Breast epithelium (tissue), 4 donors: ENCODE measurements at places on chromosomes 6 and 20.

- no peak for DNase-seq
Observed at GRCh38 chr6:145498425-145498824, 236.9 kb downstream of the EPM2A start.

DNA sequence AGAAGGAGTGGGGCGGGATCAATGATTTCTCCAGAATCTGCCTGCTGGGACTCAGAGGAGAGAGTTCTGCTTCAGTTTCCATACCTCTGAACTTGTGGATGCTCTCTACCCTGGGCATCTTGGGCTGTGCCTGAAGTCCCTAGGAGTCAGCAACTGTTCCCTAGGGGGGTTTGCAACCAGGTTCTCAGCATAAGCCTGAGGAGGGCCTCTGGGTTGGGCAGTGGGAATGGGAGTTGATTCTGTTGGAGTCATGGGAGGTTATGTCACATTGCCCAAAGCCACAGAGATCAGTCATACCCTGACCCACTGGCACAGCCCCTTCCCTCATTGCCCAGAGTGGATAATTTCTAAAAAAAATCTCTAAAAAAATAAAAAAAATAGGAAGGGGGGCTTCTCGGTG, 47.4 kb downstream of the MOCS1 start:
- no peak for DNase-seq

GRCh38 chr6:7411328-7411727, 21.7 kb downstream of the RIOK1 start:
- DNase-seq, result no peak

- peak; percentile 77 for DNase-seq
Observed at GRCh38 chr6:37077905-37078296, 72.4 kb downstream of the FGD2 start.

DNA sequence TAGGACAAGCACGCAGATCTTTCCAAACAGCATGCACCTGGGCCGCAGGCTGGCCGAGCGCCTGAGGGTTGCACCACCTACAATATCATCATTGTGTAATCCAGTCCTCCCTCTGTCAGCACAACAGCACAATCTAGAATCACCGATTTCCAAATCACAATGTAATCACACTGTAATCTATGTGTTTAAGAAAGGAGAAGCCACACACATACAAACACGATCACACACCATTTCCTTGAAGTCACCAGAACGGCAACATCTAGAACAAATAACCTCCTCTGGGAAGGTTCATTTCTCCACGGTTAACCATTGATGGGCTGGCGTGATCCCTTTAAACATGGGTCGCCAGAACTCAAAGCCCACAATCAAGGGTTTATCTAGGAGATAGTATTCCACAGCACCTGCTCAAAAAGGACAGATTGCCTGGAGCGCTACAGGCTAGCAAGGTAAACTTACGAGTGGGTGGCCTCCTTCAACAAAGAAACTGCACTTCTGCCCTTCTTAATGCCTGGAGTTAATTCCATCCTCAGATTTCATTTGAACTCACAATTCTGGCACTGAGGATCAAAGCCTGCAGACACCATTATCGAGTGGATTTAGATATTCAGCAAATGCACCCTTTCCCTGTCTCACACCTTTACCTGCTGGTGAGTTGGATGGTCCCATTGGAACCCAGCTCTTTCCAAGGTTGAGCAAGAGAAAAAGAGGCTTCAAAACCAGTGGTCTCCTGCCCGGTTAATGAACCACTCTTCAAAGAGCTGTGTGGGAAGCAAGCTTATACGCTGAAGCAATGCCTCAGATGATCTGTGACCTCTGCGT, 83.8 kb upstream of the FOXQ1 start:
- DNase-seq, result no peak

DNA sequence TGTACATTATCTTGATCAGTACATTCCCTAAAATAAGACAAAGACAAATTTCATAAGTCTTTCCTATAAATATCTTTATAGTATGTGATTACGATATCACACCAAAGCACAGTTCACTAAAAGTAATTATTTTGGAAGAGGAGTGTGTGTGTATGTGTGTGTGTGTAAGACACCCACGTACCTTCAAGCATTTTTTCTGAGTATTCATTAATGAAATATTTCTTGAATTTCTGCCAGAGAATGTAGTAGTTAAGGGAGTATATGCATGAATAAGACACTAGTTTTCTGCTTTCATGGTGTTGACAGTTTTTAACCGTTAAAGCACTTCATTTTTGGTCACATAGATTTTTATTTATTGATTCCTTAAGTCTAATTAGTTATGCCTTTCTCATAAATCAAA, 36.8 kb downstream of the MANEA start:
- DNase-seq, result no peak

DNA sequence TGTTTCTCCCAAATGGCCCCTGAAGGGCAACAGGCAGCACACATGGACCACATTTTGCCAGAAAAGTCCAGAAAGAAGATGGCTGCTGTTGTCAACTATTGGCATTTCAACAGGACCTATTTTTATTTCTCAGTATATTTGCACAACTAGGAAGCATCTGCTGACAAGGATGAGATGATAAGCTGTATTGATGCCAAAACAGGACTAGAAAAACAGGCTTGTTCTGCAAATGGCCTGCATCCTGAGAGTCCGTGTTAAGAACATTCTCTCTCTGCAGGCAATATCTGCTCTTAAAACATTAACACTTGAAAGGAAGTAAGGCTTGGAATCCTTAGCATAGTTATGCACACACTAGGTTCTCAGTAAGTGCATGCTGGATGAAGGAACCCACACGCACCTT, 283.7 kb downstream of the ESR1 start:
- DNase-seq, result no peak

GRCh38 chr6:44606504-44606903, 219.0 kb downstream of the CDC5L start:
- DNase-seq, result no peak

DNA sequence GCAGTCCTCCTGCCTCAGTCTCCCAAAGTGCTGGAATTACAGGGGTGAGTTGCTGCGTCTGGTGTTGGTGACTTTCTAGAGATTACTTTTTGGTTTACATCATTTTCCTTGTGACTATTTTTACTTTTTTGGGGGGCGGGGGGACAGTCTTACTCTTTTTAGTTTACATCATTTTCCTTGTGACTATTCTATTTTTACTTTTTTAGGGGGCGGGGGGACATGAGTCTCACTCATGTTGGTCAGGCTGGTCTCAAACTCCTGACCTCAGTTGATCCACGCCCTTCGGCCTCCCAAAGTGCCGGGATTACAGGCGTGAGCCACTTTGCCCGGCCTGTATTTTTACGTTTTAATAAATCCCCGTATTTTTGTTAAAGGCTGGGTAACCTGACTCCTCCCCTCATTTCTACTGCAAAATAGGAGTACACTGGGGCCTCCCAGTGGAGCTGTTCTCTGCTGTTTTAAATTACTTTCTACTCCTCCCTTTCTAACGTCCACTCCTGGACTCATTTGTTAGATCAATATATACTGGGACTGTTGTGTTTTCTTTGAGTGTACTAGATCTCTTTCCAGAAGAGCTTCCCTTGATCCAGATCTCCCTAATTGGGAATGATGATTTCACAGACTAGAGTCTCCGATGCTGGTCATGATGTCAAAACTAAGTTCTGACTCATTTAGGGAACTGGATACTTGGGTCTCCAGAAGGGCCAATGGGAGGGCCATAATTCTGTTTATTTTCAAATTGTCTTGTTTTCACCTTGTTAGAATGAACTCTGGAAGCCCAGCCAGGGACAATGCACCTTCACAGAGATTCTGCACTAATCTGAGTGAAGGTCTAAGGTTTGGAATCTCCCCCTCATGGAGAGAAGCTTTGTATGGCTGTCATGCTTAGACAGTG, 9.2 kb downstream of the HSPA1B start:
- no peak for DNase-seq

- no peak for DNase-seq
Observed at GRCh38 chr6:163925839-163926238, 511.3 kb downstream of the QKI start.

- DNase-seq, result no peak
Observed at GRCh38 chr6:41471064-41471895, 74.9 kb upstream of the FOXP4 start.

DNA sequence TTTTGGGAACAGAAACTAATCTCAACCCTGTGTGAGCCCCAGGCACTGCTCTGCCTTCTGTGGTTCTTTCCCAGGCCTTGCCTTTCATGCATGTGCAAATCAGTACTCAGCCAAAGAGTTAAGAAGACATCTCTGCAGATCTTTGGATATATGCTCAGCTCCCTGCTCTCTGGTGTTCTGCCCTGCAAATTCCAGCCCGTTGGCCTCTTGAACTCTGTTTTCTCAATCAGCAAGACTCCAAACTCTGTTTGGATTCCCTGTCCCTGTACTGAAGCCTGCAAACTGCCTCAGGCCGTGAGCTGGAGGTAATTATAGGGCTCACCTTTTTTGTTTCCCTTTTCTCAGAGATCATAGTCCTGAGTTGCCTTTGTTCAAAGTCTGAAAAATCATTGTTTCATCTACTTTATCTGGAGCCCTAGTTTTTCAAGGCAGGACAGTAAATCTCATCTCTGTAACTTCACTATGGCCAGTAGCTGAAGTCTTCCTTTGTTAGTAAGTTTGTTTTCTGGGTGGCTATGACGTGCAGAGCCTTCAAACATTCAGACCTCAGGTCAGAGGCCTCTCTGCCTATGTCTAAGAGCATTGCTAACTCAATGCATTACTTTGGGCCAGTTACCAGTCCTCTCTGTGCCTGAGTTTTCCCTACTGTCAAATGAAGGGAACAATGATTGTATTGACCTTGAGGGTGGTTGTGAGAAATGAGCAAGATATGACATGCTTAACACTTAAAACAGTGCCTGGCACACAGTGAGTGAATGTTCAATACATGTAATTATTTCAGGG, 15.9 kb upstream of the MDFI start:
- DNase-seq, result no peak

- no peak for DNase-seq
Observed at GRCh38 chr6:150354754-150355571, 13.8 kb upstream of the IYD start.

DNA sequence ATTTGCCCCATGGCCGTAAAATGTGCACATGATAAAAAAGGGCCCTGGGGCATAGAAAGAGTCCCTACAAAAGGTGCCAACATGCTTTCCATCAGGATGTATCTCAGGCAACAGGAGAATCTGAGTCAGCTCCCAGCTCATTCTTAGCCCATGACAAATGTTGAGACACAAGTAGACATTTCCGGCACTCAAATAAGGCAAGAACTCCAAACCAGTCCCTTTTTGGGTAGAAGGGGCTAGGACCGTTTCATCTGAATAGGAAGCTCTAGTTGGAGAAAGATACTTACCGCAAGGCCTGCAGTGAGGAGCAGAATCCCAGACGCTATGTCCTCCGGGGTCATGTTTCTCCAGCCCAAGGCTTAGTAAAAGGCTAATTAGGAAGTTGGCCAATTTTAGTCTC, 261.0 kb upstream of the RIN2 start:
- DNase-seq, result no peak

DNA sequence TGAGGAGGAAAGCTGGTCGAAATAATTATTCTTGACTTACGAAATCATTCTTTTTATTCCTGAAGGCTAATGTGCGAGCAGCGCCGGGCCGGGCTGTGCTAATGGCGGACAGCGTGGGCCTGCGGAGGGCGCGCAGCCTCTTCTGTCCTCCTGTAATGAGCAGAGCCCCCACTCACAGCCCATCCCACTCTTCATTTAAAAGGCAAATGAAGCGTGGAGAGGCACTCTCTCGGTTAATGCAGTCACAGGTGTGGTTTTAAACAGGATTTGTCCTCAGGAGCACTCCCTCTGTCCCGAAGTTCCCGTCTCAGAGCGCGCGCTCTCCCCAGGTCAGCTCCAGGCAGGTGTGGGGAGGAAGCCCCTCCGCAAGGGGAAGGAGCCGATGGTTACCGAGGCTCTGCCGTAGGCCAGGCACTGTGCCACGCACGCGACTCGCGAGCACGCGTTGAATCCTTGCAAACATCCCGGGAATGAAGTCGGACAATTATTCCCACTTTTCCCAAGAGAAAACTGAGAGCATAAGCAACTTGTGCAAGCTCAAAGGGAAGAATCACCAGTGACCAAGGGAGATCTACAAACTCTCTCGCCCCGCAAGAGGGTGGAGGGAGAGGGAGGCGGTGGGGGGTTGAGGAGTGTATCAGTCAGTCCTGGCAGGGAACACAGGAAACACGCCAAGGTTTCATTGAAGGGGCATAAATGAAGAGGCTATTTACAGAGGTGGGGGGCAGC, 35.5 kb upstream of the ZFAND3 start:
- DNase-seq, result no peak

GRCh38 chr6:158808941-158809678, 10.1 kb downstream of the EZR start:
- DNase-seq, result no peak

DNA sequence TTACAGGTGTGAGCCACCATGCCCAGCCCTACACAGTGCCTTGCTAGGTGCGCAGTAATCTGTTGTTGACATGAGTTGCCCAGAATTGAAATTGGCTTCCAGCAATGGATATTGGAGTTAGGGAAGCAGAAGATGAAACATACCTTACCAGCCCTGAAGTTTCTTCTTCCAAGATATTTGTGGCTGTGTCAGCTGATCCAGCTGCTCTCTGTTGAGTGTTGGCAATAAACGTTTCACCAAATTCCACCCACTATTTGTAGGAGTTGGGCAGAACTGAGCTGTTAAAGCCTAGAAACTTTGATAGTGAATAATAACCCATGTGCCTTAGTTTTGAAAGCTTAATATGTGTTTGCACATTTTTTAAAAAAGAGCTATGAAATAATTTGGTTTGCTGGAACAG, 218.2 kb upstream of the SNX9 start:
- DNase-seq, result no peak

DNA sequence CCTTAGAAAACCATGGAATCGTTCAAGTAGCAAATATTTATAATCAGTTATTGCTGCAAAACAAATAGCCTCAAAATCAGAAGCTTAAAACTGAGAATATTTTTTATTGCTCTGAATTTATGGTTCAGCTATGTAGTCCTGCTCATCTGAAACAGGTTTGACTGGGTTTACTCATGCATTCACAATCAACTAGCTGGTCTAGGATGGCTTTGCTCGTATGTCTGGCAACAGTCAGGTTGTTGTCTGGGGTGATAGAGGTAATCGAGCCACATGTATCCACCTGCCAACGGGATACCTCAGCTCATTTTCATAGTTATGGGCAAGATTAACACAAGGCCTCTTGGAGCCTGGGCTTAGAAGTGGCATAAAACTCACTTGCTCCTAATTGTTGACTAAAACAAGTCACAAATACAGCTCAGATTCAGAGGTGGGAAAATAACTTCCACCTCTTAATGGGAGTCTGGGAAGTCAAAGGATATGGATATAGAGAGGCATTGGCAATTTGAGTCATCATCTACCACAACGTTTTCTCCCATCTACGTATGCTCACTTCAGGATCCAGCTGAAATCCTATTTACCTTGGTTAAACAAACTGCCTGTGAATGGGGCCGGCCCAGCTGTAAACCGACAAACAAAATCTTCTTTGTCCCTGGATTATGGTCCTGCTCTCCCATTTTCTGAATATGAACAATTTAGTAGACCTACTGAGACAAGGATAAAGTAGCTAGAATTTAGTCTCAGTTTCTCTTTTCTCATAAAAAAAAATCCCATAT, 54.5 kb upstream of the TENT5A start:
- DNase-seq, result no peak
